ENCODE measurements at places on chromosomes 2 and 18.

DNA sequence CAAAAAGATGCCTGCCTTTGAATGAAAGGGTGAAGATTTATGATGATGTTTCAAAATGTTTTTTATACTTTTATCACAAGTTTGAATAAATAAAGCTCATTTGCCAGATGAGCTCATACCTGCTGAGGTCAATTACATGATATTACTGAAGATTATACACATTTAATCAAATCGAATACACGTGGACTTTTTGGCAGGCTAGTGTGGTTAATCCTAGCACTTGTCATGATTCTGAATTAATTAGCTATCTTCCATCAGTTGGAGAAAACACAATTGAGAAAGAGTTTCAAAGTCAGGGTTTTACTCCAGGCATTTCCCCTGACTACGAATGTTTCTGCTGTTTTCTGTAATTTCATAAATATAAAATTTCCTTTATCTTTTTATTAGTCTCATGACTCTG is 54.4 kb downstream of the LRPPRC start:
- no peak for DNase-seq

DNA sequence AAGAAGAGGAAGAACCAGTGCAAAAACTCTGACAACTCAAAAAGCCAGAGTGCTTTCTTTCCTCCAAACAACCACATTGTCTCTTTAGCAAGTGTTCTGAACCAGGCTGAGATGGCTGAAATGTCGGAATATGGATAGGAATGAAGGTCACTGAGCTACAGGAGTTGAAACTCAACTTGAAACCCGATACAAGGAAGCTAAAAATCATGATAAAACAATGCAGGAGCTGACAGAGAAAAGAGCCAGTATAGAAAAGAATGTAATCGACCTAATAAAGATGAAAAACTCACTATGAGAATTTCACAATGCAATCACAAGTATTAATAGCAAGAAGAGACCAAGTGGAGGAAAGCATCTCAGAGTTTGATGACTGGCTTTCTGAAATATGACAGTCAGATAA is 15.0 kb upstream of the EIF2AK3 start:
- DNase-seq: no peak

DNA sequence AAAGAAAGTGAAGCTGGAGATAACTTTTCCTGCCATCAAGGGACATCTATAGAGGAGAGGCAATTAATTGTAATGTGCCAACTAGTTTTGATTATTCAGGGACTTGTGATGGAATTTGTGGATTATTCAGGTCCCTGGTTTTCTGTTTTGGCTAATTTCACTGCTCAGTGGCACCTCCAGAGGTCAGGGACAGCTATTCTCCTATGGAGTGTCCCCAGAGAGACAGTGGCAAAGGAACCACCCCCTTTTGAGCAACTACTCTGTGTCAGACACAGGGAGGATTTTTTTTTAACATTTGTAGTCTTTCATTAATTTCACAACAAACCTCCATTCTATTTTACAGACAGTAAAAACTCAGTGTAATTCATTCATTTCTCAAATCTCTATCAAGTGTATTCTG is 206.0 kb upstream of the SPRED2 start:
- DNase-seq: no peak

GRCh38 chr2:9809064-9809356 is 34.3 kb upstream of the TAF1B start:
- no peak for DNase-seq

- DNase-seq: no peak
Measured at GRCh38 chr2:204051984-204052556, 115.5 kb downstream of the ICOS start.

GRCh38 chr18:8895987-8896619 is 190.7 kb downstream of the MTCL1 start:
- DNase-seq: peak; percentile 28

DNA sequence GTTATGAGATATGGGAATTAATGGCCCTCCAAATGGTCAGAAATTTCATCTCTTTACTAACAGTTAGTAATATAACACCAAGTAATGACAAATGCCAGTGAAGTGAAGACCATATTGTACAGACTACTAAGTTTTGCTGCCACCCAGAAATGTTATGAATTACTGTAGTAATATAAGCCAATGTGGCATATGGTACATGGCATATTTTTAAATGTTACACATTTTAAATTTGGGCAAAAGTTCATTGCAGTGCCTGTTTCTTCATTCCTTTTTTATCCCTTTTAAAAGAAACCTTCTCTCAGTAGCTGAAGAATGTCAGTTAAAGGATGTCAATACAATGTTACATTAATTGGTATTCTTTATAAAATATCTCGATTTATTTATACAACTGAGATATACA is 626.5 kb upstream of the SLC8A1 start:
- no peak for DNase-seq

GRCh38 chr2:100670232-100670631 is 107.4 kb downstream of the PDCL3 start:
- no peak for DNase-seq

GRCh38 chr2:144248350-144249034 is 271.4 kb downstream of the ZEB2 start:
- DNase-seq: no peak

DNA sequence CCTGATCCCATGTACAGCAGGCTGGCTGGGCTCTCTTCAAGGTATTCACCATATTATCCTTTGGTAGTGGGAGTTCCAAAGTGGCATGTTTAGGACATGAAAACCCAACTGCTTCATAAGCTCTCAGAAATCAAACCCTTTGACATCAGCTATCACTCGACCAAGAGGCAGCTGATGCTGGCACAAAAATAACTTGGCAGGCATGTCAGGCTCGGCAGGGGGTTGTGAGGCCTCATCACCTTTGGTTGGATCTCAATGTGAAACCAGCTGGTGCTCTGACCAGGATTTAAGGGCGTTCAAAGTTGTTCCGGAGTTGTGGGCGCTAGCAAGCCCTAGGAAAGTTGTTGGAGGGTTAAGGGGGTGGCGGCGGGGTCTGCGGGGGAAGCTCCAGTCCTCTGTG is 171.9 kb downstream of the FHOD3 start:
- DNase-seq: no peak

GRCh38 chr2:10221976-10222870 is 80.5 kb upstream of the HPCAL1 start:
- no peak for DNase-seq

DNA sequence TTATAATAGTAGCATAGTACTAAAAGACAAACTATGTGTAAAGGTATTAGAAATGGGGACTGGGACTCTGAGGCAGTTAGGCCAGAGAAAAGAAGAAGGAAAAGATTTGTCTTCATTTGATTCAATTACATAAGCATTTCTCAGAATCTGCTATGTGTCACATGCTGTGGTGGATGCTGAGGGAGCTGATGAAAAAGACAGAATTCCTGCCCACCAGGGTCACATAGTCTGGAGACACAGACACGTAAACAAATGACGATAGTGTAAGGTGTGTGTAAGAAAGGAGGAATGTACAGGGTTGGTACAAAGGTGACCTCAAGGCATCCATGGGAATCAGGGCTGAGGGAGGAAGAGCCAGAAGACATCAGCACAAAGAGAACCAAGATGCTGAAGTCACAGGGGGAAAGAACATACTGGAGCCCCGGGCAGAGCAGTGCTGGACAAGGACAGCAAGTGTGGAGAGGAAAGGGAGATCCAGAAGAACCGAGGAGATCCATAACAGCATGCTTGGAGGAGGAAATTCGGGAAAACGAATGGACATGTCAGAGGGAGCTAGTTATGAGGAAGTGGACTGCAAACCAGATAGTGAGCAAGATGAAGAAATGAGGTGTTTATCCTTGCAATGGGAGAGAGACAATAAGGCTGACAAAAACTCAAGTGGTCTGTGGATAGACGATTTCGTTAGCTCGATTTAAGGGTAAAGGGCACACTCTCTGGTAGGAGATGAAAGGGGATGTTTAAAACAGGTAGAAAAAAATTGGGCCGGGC is 1.2 kb upstream of the MAPRE3 start:
- DNase-seq: no peak

- peak; percentile 73 for DNase-seq
Measured at GRCh38 chr2:20135631-20136050, 84.2 kb upstream of the LAPTM4A start.

GRCh38 chr2:62305421-62306176 is 109.7 kb downstream of the B3GNT2 start:
- no peak for DNase-seq

- no peak for DNase-seq
Measured at GRCh38 chr2:8543383-8544170, 138.3 kb upstream of the ID2 start.

GRCh38 chr18:50687491-50687890 is 127.6 kb downstream of the MAPK4 start:
- no peak for DNase-seq
